ENCODE measurements at places on chromosomes 4 and X. TPM values are rescaled to one million over a fixed set of nuclear protein-coding genes. Genes with fewer than 3 reads are reported as not detected.

Gene PALLD
- total RNA-seq: 205 TPM

Gene CXCL1
- total RNA-seq: 2.3 TPM

Gene TMEM271
- not detected for total RNA-seq

Gene SUPT20HL2
- total RNA-seq: not detected

Gene MAGEA11
- total RNA-seq: not detected

Gene DIPK2B
- total RNA-seq: not detected

Gene HTN3
- not detected for total RNA-seq

Gene NFKB1
- total RNA-seq: 32.5 TPM

Gene RS1
- not detected for total RNA-seq
